ENCODE measurements at places on chromosomes 12 and 14. TPM values are rescaled to one million over a fixed set of nuclear protein-coding genes. Genes with fewer than 3 reads are reported as not detected.

GRCh38 chr12:39646963-39647362 lies 27.4 kb upstream of the ABCD2 start:
- no peak for DNase-seq

Gene DNAJC22
- 0.29 TPM for total RNA-seq

DNA sequence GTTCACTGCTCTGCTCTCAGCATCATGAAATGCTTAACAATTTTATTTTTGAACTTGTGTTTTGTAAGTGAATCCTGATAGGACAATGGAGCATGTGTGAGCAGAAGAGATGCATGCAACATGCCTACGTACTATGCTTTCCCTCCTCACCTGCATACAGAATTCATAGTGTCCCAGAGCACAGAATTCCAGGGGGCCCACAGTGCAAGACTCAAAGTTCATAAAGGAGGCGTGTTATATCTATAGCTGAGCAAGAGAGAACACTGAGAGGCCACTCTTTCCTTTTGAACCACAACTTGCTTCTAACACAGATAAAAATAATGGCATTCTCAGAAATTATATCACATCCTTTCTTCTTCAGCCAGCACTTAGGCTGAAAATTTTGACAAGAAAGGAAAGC lies 28.8 kb downstream of the BHLHE41 start:
- DNase-seq = no peak

DNA sequence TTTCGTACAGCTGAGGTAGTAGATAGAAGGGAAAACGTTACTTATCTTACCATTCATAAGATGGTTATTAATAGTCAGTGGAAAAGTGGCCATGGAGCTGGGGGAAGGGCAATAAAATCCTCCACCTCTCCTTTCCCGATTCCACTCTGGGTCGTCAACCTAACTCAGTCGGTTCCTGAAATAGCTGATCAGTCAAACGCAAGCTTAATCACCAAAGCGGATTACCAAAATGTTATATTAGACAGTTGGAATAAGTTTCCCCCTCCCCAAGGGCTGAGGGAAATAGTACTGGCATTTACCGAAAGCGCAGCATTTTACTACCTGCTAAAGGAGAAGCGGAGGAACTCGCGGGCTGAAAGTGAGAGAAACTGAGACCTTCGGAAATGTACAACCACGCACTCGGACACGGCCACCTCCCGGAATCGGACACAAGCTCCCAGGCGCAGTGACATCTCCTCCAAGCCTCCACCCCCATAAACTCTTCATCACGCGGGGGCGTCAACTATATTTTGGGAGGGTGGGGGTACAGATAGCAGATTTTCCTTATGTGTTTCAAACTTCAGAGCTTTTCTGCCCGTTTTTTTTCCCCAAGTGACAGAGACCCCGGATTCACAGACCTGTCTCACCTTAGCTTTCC lies 1.2 kb downstream of the PPM1H start:
- DNase-seq = no peak
